ENCODE measurements at places on chromosomes 2 and 18. TPM values are rescaled to one million over a fixed set of nuclear protein-coding genes. Genes with fewer than 3 reads are reported as not detected.
A peak's percentile ranks its signal among the peaks of the same experiment; 100 is the strongest.

SERPINB13 gene
- 21.2 TPM for total RNA-seq

TANK gene
- 90.7 TPM for total RNA-seq

KLHL29 gene
- 6.9 TPM for total RNA-seq

GRCh38 chr2:50769406-50770181 is 262.3 kb downstream of the NRXN1 start:
- no peak for DNase-seq

- DNase-seq: no peak
Observed at GRCh38 chr2:39407516-39408296, 29.4 kb downstream of the MAP4K3 start.

DNA sequence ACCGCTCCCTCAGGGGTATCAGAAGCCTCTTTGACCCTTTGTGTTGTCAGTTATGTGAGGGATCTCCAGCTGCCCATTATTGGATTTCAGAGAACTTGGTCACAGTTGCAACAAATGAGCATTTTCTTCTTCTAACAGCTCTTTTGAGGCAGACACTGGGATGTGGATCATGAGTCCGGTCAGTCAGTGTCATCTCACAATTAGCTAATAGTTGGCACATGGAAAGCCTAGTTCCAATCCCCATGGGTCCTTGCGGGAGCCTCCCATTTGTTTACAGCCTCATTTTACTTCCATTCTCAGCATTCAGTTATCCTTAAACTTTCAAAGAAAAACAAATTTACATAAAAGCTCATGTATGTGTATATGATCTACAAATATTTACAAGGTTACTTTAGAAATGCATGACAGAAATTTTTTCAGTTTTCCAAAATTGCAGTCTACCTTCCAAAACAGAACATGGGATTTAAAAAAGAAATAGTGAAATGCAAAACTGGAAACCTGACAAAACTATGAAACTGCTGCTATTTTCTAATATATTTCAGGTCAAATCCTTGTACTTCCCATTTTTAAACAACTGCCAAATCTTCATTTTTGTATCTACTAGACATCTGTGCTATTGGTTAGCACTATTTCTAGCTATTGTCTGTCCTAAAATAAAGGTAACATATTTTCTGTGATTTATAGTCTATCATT is 547.1 kb upstream of the ZEB2 start:
- peak; percentile 59 for DNase-seq

GRCh38 chr2:15506229-15506819 is 54.8 kb downstream of the NBAS start:
- no peak for DNase-seq

DNA sequence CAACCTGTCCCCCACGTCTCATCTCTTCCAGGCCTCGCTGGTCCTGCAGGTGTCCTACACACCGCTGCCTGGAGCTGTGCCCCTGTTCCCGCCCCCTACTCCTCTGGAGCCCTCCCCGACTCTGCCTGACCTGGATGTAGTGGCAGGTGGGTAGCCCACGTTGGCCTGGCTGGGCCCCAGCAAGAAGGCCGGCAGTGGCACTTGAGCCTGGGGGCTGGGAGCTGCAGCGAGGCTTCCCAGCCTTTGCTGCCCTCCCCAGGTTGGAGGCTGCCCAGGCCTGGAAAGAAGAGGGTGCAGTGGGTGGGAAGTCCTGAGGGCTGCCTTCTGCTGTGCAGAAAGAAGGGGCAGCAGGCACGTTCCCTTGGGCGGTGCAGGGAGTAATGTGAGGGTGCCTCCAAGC is 58.4 kb downstream of the DYSF start:
- no peak for DNase-seq

Data from skin of body (tissue), 3 donors.